Thyroid gland (tissue), 4 donors: ENCODE measurements at places on chromosomes 1 and 21. TPM values are rescaled to one million over a fixed set of nuclear protein-coding genes. Genes with fewer than 3 reads are reported as not detected.

- DNase-seq, result no peak
These were observed 11.5 kb upstream of the ZNF362 start for GRCh38 chr1:33244809-33245186.

- DNase-seq, result no peak
These were observed 29.4 kb downstream of the MAP3K7CL start for GRCh38 chr21:29159842-29160241.

DNA sequence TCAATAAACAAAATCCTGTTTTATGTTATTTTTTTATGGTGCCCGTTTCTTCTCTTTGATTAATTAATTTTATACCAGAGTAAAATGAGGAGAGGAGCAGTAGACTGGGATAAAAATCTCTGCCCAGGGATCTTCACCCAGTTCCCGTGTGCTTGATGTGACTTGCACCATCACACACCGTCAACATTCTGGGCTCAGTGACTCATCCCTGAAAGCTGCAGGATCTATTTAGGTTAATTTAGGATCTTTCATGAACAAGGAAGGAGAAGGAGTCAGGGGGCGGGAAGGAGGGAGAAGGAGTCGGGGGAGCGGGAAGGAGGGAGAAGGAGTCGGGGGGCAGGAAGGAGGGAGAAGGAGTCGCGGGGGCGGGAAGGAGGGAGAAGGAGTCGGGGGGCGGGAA is 182.4 kb downstream of the SMYD3 start:
- DNase-seq, result no peak

- DNase-seq, result peak; percentile 85
These were observed 43.1 kb downstream of the PBX1 start for GRCh38 chr1:164602101-164602422.

GRCh38 chr1:46489638-46490405 is at the start of gene DMBX1:
Gene DMBX1 (plus strand): TSS chr1:46489836. CDS start chr1:46507011, 17,175 bp downstream.
- peak; percentile 34 for DNase-seq

DNA sequence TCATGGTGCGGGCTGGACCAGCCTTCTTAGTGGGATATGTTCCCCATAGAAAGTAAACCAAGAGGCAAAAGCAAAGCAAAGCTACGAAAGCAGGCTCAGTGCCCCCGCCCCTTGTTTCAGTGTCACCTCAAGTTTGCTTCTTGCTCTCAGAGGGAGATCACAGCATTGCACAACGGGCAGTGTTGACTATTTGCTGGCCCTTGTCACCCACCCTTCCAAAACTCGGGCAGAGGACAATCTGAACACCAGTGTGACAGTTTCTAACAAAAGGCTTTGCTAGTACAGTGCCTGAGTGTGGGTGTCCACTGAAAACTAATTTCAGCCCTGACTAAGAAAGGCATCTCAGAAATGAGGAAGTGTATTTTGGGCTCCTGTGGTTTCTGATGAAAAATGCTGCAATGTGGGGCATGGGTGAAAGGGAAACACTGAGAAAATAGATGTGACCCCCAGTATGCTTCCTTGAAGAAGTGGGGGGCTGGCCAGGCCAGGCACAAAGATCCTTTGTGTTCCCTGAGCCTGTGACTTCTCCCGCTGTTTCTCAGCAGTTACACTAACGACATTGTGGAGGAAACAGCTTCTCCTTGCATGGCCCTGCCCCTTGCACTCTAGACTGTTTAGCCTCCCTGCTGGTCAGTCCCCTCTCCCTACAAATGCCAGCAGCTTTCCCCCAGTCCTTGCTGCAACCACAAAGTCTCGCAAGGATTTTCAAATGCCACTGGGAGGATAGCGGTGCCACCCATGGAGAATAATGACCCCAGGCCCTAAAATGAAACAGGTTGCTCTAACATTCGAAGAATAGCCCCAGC is 33.3 kb upstream of the KCNE1 start:
- DNase-seq, result no peak

DNA sequence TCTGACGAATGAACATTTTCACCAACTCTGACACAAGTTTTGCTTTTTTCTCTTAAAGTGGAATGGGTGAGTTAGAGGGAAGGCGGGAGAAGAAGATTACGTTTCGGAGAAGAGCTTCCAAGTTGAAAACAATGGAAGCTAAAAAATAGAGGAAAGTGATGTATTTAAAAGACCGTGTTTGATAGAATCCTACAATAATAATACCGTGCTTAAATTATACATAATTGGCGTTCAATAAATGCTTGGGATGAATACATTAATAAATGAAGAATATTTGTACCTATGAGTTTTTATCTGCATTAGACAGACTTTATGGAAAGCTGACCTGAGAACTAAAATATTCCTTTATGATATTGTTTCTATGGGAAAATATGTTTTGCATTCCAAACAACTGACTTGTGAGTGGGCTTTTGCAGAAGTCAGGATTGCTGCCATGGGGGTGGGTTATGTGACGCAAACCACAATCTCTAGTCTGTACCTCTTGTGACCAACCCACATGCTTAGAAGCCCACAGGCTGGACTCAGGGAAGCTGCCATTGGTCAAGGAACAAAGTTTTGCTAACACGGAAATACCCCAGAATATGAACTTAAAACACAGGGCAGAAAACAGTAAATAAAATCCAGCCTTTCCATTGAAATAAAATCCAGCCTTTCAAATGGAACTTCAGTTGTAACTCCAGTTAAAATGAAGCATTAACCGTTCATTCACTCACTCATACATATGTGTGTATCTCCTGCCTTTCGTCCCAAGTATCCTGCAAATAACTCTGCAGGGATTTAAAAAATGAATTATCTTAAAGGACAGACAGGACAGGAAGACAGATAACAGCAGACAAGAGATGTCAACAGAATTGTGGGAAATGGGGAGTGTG is 21.3 kb upstream of the ATF3 start:
- DNase-seq, result no peak

DNA sequence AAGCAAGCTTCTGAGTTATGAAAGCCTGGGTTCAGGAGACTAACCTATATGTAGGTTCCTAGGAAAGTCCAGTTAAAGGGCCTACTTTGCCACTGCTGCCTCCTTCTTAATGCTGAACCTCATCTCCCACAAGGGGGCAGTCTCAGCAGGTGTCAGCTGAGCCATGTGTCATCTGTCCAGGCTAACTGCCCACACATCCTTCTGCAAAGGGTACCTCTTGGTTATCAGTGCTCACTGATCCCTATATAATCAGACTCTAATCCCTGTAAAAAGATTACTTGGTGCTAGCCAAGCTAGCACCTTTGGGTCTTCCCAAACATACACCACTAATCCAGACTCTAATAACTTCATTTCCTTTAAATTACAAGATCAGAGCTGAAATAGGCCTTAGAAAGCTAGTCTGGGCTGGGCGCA is 9.0 kb downstream of the PRDX1 start:
- DNase-seq, result peak; percentile 56

DNA sequence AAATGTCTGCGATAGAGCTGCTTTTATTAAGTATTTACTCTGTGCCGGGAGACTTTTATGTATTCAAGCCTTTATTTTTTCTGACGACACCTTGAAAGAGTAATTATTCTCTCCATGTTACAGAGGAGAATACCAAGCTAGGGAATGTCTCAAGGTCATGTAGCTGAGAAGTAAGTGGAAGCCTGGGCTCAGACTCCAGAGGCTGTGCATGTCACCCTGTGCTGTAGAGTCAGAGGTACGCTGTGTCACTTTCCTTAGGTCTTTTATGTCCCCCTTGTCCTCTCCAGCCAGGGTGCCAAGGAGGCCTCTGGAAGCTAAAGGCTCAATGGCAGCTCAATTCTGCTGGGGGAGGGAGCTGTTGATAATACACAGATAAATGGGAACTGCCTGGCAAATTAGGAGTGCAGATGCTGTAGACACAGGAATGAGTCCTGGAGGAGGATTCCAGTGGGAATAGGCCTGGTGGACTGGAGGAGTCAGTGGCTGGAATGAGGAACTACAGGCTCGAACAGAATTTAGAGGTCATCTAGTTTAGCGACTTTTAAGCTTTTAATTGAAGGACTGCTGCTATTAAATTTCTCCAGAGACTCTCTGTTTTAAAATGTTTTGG is 9.3 kb upstream of the IL19 start:
- DNase-seq, result no peak

- DNase-seq, result no peak
These were observed 45.6 kb downstream of the XCL2 start for GRCh38 chr1:168498159-168498631.

The HCRTR1 gene
- 2.1 TPM for total RNA-seq

The SCAMP3 gene
- total RNA-seq, result 51.9 TPM

The SLC1A7 gene
- 0.33 TPM for total RNA-seq

The LIN28A gene
- not detected for total RNA-seq

The IVL gene
- total RNA-seq, result not detected

The MTHFR gene
- 74.1 TPM for total RNA-seq

The LAPTM5 gene
- total RNA-seq, result 25.3 TPM

The NOS1AP gene
- total RNA-seq, result 2.2 TPM

The CLCA2 gene
- not detected for total RNA-seq

The CNN3 gene
- total RNA-seq, result 257 TPM
